ENCODE measurements at places on chromosomes 2 and 18.

DNA sequence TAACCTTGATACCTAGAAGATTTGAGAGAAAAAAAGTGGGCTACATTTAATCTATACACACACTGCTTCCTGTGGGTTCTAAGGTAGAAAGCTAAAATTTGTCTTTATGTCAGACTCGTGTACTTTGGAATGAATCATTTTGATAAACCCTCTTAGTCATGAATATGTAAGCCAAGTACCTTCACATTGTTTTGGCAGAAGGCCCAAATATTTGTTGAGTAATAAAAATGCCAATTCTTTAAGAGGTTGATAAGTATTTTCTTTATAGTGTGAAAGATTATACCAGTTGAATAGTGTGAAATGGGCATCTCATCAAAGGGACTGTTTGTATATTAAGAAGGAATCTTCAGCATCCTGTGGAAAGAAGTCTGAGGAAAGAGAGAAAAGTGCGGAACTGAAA is 1464.7 kb upstream of the ZEB2 start:
- DNase-seq = no peak

GRCh38 chr2:126343136-126343535 is 312.8 kb upstream of the GYPC start:
- DNase-seq = no peak

DNA sequence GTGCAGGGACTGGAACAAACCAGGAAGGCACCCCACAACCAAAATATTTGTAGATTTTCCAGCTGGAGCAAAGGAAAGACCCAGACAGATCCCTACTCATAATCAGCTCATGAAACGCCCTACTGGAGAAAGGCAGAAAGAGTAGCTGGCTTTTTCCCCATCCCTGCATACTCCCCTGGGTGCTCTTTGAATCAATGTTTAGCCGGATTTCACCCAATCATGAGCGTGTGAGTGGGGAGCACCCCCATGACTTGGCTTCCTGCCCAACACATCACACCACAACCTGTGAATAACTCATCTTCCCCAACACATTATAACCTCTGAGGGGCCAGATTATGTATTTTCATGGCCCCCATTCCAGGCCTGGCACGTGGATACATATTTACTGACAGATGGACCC is 35.1 kb upstream of the SLC14A1 start:
- peak; percentile 65 for DNase-seq

DNA sequence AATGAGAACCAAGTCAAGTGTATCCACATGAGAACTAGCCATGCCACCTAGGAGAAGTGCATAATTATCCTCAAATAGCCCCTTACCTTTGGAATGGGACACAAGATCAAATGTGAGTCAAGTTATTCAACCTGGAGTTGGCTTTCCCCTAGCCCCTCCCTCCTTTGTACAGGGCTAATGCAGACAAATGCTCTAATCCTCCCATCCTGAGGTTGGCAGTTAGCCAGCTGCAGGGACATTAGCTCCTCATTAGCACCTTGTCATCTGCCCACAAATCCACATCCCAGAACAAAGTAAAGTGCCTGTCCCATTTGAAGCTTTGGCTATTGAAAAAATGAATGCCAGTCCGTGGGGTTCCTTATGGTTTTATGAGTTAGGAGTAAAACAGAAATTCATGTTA is 294.1 kb upstream of the FANCL start:
- no peak for DNase-seq

DNA sequence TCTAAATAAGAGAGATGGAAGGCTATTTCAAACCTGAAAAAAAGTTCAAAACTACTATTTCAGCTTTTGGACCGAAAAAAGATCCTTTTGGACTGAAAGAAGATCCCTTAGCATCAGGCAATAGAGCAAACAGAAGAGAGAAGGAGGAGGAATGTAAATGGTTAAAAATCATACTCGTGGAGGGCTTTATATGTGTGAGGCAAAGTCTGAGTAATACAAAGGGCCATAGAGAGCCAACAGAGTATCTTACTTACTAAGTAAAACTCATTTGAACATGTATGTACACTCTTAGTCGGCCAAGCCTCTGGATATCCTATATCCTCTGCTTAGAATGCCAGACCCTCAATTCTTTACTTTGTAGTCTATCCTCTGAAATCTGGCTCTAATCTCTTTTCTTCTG is 55.7 kb downstream of the ITSN2 start:
- DNase-seq = no peak

GRCh38 chr2:133140620-133141019 is 427.6 kb downstream of the NCKAP5 start:
- no peak for DNase-seq

- no peak for DNase-seq
Measured at GRCh38 chr2:6077585-6077984, 385.4 kb downstream of the SOX11 start.
